WTC11 (cell line): ENCODE measurements at places on chromosomes 6 and 20.

DNA sequence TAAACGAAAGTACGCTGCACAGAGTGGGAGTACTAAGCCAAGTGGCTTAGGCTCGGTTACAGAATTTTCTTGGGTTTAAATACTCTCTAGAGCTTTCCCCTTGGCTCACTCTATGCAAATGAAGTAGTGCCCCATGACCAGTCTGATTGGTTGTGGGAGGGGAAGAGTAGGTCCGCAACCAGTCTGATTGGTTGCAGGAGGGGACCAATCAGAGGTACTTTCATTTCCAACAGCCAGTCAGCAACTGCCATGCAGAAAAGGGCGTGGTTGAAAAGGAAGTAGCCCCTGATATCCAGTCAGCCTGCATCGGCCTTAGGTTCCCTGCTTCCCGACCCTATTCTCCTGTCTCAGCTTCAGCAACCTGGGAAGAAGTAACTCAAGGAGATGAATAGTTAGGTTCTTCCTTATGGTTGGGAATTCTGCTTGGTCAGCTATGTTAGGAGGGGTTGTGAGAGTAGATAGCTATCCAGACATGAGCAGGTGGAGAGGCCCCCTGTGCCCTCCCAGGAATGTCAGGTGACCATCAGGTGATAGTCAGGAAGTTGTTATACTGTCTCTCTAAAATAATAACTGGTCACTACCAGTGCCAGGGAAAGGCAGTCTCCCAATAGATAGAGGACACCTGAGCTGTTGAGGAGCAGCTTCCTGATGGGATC is 57.4 kb downstream of the FARS2 start:
- H3K27me3 ChIP-seq = no peaks in the 10 kb centered on the region; the same call in 1 of the 2 replicates
- no peak for DNase-seq
- no peak overlapping the region for H3K27ac ChIP-seq
- peaks cover 28% of the 10 kb centered on the region for H3K36me3 ChIP-seq

DNA sequence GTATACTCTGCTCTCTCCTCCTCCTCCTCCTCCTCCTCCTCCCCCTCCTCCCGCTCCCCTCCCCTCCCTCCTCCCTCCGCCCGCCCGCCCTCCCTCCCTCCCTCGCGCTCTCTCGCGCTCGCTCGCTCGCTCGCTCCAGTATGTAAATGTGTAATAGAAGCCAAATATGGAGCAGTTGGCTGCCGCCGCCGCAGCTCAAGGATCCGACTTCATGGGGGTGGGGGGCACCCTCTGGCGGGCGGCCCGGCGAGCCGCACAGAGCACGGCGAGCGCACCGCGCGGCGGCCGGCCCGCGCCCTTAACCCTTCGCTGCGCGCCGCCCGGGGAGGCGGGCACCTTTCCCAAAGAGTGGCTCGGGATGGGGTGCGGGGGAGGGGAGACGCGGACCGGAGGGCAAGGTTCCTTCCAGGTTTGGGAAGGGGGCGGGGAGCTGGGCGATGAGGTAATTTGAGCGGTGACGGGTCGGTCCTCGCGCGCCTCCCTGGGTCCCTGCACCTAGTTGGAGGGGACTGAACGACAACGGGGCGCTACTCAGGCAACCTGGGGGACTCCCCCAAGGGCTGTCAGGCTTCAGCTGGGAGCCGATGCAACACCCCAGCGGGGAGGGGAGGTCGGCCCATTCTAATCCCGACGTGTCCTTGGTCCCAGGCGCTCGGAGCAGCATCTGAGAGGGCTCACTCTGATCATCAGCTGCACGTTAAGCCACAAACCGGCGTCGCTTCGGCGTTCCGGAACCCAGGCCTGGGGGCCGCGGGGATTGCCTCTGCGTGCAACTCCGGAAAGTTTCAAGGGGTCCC is 409 bp upstream of the ATXN1 start:
- peaks cover 30% of the 10 kb centered on the region for H3K4me1 ChIP-seq
- peaks cover 26% of the 10 kb centered on the region for H3K27me3 ChIP-seq
- H3K36me3 ChIP-seq = no peaks in the 10 kb centered on the region
- peak overlapping the region; percentile 96 for H3K4me3 ChIP-seq

- no peaks in the 10 kb centered on the region for H3K27me3 ChIP-seq
- H3K27ac ChIP-seq = no peak overlapping the region
- no peak overlapping the region for H3K4me3 ChIP-seq
- no peak for DNase-seq
- H3K4me1 ChIP-seq = no peaks in the 10 kb centered on the region
Observed at GRCh38 chr6:2695454-2696095, 55.1 kb downstream of the MYLK4 start.

DNA sequence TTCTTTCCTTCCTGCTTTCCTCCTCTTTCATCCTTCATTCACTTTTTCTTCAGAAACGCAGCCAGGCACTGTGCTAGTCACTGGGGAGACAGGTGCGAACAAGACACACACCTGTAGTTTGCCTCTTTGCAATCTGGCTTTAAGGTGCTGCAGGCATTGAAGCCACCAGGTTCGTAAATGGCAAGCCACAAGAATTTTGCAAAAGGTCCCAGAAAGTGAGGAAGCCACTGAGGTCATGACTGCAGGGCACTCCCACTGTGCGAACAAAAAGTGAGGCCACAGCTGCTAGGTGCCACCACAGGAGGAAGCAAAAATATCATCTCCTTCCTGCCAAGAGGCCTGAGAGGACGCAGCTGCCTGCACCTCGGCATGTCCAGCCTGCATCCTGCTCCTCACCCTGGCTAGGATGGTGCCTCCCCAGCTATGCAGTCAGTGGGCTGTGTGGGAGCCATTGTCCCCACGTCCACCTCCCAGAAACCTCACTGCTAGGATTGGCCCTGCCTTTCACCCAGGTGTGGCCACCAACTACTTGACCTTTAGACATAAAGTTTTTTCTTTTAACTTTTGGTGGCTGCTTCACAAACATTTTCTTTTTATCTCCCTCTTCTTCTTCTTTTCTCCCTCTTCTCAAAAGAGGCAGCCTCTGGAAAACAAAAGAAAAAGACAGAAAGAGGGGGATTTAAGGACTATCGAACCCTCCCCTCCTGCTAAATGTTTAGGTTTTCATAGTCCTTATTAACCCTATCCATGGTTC is 230.8 kb downstream of the BCAS1 start:
- no peak for DNase-seq
- H3K27me3 ChIP-seq = no peaks in the 10 kb centered on the region
- H3K36me3 ChIP-seq = peaks cover 3% of the 10 kb centered on the region; the same call in 1 of the 2 replicates
- H3K27ac ChIP-seq = no peak overlapping the region
- peaks cover 6% of the 10 kb centered on the region for H3K4me1 ChIP-seq

DNA sequence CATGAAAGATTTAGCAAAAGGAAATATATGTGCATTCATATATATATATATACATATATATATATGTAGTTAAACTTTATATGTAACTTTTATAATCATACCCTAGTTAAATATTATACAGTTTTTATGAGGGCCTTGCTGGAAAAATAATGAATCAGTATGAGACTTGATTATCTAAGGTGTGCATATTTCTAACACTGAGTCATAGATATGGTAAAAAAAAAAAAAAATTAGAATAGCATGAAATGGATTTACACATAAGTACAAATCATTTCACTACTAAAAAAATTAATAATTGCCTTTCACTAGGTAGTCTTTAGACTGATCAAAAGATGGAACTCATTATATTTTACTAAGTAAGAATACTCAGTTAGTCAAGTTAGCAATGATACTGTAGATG is 51.3 kb upstream of the DST start:
- H3K36me3 ChIP-seq = peaks cover 13% of the 10 kb centered on the region
- no peak for DNase-seq
- H3K27ac ChIP-seq = no peak overlapping the region
- peaks cover 35% of the 10 kb centered on the region for H3K4me1 ChIP-seq
- H3K27me3 ChIP-seq = no peaks in the 10 kb centered on the region

DNA sequence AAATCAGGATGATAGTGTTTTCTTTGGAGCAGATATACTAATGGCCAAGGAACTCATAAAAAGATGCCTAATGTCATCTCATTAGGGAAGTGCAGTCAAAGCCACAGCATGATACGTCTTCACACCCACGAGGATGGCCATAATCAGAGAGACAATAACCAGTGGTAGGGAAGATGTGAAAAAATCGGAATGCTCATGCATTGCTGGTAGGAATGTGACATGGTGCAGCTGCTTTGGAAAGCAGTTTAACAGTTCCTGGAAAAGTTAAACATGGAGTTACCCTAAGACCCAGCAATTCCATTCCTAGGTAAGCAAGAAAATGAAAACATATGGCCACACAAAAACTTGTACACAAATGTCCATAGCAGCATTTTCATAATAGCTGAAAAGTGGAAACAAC is 29.9 kb downstream of the BCAS1 start:
- no peaks in the 10 kb centered on the region for H3K27me3 ChIP-seq
- no peaks in the 10 kb centered on the region for H3K36me3 ChIP-seq
- H3K4me1 ChIP-seq = no peaks in the 10 kb centered on the region
- no peak for DNase-seq
- H3K27ac ChIP-seq = no peak overlapping the region

DNA sequence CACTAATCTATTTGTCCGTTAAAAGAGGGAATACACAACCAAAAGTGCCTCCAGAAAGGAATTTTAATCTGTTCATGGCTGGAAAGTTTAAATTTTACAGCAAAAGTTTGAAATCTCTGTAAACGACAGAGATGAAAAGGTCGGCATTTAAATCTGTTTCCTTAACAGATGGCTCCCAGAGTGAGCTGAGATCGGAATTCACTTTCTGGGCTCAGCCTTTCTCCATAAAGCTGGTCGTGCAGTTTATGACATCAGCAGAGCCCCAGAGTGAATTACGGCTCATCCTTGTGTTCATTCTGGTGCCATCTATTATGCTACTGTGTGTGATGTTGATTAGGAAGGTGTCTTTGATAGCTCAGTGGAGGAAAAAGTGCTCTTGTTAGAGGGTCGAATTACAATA is 117.6 kb upstream of the ZFP64 start:
- H3K4me3 ChIP-seq = no peak overlapping the region; the same call in 1 of the 2 replicates
- H3K36me3 ChIP-seq = no peaks in the 10 kb centered on the region
- H3K27ac ChIP-seq = no peak overlapping the region
- peaks cover 47% of the 10 kb centered on the region for H3K4me1 ChIP-seq
